ENCODE measurements at places on chromosomes 5 and 9. TPM values are rescaled to one million over a fixed set of nuclear protein-coding genes. Genes with fewer than 3 reads are reported as not detected.

Gene EDIL3
- total RNA-seq, result 48.3 TPM

Gene DMRT2
- total RNA-seq, result not detected

Gene TAF1L
- 0.02 TPM for total RNA-seq

Gene OXCT1
- 20.9 TPM for total RNA-seq

Gene PNPLA7
- 1.3 TPM for total RNA-seq

Gene KIF24
- 3.8 TPM for total RNA-seq

Gene TAF11L5
- not detected for total RNA-seq

Gene ENC1
- total RNA-seq, result 10.7 TPM

Gene PIP5K1B
- total RNA-seq, result 5.2 TPM

Data from WTC11 (cell line).